Activated CD4-positive, alpha-beta T cell treated with anti-CD3 and anti-CD28 coated beads, Interleukin-2, amount 50 U/mL, for 16 hours (primary cell): ENCODE measurements at places on chromosomes 5 and 9.

DNA sequence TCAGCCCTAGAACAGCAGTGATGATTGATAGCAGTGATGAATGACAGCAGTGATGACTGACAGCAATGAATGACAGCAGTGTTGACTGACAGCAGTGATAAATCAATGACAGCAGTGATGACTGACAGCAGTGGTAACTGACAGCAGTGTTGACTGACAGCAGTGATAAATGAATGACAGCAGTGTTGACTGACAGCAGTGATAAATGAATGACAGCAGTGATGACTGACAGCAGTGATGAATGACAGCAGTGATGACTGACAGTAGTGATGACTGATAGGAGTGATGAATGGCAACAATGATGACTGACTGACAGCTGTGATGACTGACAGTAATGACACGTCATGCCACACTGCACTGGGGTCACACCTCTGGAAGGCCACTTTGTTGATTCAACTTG is 106.8 kb downstream of the ENTREP1 start:
- no peak for DNase-seq

DNA sequence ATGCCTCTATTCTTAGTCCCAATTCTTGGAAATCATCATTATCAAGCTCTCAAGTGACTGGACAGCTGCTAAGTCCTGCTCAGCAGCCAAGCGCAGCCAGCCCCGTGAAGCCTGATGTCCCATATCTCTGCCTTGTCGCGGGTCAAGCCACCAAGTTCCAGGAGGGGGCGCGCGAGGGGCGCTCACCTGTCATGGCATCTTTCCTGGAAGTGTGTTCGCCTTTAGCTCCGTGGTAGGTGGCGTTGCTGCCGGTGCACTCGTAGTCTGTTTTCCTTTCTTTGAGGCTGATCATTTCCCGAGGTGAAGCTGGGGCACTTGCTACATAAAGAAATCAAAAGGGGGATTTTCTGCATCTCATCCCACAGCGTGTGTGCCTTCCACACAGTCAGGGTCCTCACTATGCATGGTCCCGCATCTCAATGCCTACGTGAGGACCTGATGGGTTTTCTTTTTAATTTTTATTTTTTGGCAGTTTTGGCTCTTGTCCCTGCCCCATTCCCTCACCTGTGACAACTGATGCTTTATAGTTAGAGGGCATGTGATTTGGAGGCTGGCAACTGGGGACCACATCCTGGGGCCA is 227.0 kb upstream of the DAP start:
- DNase-seq: peak; percentile 65

DNA sequence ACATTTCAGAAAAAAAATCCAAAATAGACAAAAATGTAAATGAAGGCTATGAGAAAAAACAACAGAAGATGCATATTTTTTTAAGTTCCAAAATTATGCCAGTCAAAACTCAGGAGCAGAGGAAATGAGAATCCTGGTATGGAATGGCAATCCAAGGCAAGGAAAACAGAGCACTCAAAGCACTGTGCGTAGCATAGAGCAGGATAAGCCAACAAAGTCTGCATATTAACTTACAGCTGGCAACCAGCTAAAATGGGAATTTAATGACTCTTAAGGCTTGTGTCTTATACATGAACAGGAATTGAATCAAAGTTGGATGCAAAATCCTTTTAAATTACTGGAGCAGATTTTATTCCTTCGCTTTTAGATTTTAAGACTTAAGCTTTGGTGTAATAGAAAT is 203.5 kb upstream of the DAPK1 start:
- DNase-seq: no peak

DNA sequence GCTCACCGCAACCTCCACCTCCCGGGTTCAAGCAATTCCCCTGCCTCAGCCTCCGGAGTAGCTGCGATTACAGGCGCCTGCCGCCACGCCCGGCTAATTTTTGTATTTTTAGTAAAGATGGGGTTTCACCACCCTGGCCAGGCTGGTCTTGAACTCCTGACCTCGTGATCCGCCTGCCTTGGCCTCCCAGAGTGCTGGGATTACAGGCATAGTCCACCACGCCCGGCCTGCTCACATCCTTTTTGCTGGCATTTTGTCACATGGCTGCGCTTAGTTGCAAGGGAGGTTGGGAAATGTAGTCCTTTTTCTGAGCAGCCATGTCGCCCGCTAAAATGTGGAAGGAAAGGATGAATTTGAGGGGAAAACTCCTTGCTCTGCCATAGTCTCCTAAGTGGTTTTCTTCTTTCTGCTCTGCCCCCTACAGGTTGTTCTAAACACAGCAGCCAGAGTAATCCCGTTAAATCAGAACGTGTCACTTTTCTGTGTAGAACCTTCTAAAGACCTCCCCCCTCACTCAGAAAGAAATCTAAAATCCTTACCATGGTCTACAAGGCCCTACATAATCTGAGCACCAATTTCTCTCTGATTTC is 57.8 kb upstream of the HSPA9 start:
- peak; percentile 43 for DNase-seq

DNA sequence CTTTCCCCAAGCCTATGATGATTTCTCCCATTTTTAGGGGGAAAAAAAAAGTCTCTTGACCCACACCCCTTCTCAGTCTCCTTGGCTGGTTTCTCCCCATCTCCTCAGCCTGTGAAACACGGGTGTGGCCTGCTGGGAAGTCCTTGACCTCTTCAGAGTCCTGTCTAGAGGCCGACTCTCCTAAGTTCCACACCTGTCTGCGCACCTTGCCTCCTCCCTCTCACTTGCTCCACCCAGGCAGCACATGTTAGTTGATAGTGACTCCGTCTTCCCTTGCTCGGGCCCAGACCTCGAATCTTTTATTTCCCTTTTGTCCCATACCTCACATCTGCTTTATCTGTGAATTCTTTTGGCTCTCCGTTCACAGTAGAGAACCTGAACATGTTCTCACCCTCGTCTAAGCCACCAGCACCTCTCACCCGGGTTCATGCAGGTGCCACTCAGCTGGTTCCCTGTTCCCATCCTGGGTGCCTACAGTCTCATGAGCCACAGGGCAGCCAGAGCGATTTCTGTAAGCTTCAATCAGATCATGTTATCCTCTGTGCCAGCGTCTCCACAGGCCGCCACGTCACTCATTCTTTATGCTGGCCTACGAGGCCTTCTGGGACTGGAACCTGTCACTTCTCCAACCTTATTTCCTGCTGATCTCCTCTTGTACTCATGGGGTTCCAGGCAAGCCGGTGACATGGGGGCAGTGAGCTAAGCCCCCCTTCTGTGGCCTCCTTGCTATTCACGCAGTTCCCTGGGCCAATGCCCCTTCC is 51.7 kb upstream of the LRRTM2 start:
- DNase-seq: no peak

DNA sequence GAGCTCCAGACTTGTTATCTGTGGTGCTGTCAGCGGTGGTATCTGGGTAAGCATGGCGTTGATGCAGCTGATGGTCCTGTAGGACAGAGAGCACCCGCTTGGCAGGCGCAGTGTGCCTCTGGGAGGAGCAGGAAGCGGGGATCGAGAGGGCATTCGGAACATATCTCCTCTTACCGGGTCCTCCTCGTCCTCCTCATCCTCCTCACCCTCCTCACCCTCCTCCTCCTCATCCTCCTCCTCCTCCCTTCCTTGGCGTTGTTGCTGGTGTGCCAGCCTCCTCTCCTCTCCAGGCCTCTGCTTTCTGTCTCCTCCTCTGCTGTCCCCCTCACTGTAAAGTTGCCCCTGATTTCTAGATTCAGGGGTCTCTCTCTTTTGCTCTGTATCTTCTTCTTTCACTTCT is 21.2 kb downstream of the ECM2 start:
- no peak for DNase-seq
